Esophagus squamous epithelium (tissue), 5 donors: ENCODE measurements at places on chromosomes 13 and 19.

- DNase-seq = no peak
Measured at GRCh38 chr13:88648598-88649373, 977.6 kb downstream of the SLITRK5 start.

- no peak for DNase-seq
Measured at GRCh38 chr19:547836-548720, 4.2 kb downstream of the GZMM start.

DNA sequence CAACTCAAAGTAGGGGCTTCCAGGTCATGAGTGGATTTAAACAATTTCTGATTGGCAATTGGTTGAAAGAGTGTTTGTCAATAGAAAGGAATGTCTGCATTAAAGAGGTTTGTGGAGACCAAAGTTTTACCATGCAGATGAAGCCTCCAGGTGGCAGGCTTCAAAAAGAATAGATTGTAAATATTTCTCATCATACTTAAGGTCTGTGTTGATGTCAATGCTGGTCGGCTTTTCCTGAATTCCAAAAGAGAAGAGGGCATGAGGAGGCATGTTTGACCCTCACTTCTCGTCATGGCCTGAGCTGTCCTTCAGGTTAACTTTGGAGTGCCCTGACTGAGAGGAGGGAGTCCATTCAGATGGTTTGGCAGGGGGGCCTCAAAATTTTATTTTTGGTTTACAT, 125.4 kb upstream of the RFC3 start:
- no peak for DNase-seq

- no peak for DNase-seq
Measured at GRCh38 chr19:33558151-33558550, 36.6 kb upstream of the PEPD start.

DNA sequence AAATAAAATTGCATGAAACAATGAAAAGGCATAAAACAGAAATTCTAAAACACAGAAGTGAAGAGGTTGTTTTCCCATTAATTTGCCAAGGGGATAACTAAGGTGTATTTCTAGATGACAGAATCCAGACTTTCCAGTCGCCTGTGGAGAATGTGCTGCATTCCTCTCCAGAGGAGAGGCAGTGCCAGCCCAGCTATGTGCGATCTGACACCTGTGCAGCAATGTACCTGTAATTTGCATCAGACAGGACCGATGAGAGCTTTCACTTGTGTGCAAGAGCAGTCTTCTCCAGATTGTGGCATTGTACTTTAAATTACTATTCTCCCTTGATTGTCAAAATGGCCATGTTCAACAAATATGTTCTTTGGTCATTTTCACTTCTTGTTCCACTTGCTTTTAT, 1037.9 kb downstream of the EFNB2 start:
- DNase-seq = no peak
